Fibroblast of the aortic adventitia (primary cell): ENCODE measurements at places on chromosomes 13 and 19. TPM values are rescaled to one million over a fixed set of nuclear protein-coding genes. Genes with fewer than 3 reads are reported as not detected.

Gene FCER2
- not detected in 2 replicates for total RNA-seq

Gene RNF113B
- not detected in 2 replicates for total RNA-seq

Gene APOC4
- not detected in 2 replicates for total RNA-seq

Gene SETDB2
- total RNA-seq, result 6.1 and 11.0 TPM in 2 replicates

Gene CYP2A7
- total RNA-seq, result not detected in 2 replicates

Gene VSIG10L
- 0.27 TPM in 1 of 2 replicates, not detected in the other for total RNA-seq

Gene CEACAM4
- not detected in 2 replicates for total RNA-seq

Gene SIGLEC8
- not detected in 2 replicates for total RNA-seq

Gene NTF4
- not detected in 2 replicates for total RNA-seq

Gene VSTM2B
- not detected in 2 replicates for total RNA-seq

Gene KBTBD6
- 9.4 and 10.8 TPM in 2 replicates for total RNA-seq

Gene RFPL4A
- total RNA-seq, result not detected in 2 replicates

Gene UHRF1
- 2.3 and 61.8 TPM in 2 replicates for total RNA-seq

Gene ZGLP1
- total RNA-seq, result 0.16 and 0.63 TPM in 2 replicates

Gene PNMA8B
- 1.6 and 6.3 TPM in 2 replicates for total RNA-seq

Gene CPB2
- not detected in 2 replicates for total RNA-seq

Gene CD70
- 0.09 TPM in 1 of 2 replicates, not detected in the other for total RNA-seq

Gene KLK11
- not detected in 2 replicates for total RNA-seq

Gene PALM
- total RNA-seq, result 5.7 and 198 TPM in 2 replicates

Gene ELSPBP1
- not detected in 2 replicates for total RNA-seq

Gene PROZ
- total RNA-seq, result not detected in 2 replicates

Gene PSG4
- not detected in 2 replicates for total RNA-seq

Gene TNNI3
- total RNA-seq, result not detected in 2 replicates

Gene MRPL57
- 4.5 and 14.6 TPM in 2 replicates for total RNA-seq

Gene EPN1
- 60.6 and 73.8 TPM in 2 replicates for total RNA-seq

Gene ZNF491
- total RNA-seq, result 0.99 and 2.9 TPM in 2 replicates

Gene ADGRE3
- total RNA-seq, result not detected in 2 replicates

Gene LGI4
- 0.09 and 3.7 TPM in 2 replicates for total RNA-seq
